Stimulated activated CD4-positive, alpha-beta T cell treated with anti-CD3 and anti-CD28 coated beads, TNF-alpha, amount 100 ng/mL, for 1 hour (primary cell): ENCODE measurements at places on chromosomes 2 and 18.

GRCh38 chr18:43744960-43745745 is 467.9 kb upstream of the SYT4 start:
- no peak for DNase-seq

DNA sequence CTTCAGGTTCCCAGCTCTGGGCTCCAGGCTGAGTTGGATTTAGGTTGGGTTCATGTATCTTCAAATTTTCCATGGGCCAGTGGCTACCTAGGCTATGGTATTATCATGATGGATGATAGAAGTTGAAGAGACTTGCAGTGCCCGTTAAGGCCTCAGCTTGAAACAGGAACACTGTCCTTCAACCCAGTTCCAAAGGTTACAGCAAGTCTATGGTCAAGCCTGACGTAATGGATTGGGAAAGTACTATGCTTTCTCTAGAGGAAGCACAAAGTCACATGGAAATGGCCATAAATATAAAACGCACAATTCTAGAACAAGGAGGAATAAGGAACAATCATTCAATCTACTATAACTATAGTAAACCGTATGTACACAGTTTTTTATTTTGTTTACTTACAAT is 593.2 kb downstream of the ZEB2 start:
- DNase-seq = no peak

DNA sequence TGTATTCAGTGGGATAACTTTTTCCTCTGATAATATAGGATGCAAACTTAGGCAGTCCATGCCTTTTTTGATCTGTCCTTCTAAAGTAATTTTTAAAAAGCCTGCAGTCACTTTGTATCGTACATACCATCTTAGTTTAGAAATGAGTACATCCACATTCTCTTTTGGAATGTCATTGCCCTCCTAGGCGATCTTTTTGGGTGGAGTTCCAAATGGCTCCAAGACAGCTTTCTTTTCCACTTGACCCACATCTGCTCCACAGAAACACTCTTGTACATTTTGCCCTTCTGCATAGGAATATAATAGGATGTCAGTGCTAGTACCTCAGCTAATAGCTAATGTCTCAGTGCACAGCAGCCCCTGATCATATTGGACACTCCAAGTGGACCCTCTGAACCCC is 21.8 kb upstream of the HTR2B start:
- DNase-seq = no peak

DNA sequence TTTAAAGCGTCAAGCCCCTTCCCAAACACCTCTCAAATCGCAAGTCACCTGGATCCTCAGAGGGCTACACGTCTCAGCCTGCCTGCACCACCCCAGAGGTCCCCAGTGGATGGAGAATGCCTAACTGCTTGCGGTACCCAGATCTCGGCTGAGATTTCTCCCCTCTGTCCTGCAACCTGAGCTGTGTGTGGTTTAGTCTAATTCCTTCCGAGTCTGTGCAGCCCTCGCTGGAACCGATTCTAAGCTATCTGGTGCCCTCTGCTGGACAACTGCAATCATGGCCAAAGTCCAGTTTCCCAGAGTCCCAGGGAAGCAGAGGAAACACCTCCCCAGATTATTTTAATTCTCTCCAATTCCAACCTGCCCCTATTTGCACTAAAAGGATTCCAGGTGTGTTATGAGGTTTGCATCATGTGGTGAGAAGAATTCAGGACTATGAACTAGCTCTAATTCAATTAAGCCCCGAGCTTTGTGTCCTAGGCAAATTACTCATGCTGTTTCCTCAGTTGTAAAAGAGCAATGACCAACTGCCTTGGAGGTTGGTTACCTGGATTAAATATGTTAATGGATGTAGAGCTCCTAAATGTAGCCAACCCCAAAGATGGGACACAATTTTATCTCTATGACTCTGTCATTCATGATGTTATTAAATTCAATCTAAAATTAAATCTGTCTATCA is 276.1 kb upstream of the NCKAP5 start:
- peak; percentile 11 for DNase-seq

DNA sequence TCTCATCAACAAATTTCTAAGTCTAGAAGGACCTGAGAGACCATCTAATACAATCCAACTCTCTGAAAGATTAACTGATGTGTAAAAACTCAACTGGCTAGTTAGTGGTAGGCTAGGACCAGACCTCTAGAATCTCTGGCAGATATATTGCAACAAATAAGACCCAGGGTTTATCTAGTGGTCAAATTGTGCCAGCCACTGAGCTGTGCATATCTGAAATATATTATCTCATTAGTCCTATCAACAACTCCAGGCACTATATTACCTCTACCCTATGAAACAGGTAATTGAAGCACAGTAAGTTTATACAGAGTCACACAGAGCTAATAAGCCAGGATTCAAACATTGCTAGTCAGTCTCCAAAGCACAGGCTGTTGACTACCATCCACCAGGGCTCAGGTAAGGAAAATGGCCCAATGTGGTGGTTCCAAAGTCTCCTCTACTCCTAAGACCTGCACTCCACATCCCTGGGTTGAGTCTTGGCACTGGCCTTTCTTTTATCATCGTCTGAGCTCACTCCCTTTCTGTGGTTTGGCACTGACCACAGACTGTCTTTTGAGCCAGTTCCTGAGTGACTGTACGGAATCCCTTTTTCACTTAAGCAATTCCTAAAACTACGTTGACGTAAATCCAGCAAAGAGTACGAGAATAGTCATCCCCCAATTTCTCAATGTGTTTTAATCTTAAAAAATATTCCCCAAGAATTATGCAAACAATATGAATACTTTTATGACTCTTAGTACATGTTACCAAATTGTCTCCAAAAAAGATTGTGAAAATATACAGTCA is 11.9 kb upstream of the PID1 start:
- no peak for DNase-seq

DNA sequence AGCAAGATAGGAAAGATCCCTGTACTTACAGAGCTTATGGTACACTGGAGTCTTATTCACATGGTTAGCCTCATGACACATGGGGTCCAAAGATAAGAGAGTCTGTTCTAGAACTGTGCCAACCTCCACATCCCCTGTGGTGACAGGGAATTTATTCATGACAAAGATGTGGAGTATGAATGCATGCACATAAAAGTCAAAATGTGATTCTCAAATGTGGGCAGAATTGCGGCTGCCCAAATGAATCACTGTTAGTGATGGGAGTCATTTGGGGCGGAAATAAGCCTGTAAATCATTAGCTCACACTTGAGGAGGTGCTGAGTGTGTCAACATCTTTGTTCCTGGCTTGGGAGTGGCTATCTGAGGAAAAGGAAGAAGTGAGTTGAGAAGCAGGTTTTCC is 560.6 kb downstream of the SLC4A3 start:
- DNase-seq = no peak

- no peak for DNase-seq
Measured at GRCh38 chr2:232076272-232076671, 114.8 kb downstream of the DIS3L2 start.

- DNase-seq = no peak
Measured at GRCh38 chr2:190583507-190584337, 49.2 kb upstream of the NEMP2 start.

- DNase-seq = no peak
Measured at GRCh38 chr2:183034806-183035205, 3.5 kb downstream of the NCKAP1 start.

DNA sequence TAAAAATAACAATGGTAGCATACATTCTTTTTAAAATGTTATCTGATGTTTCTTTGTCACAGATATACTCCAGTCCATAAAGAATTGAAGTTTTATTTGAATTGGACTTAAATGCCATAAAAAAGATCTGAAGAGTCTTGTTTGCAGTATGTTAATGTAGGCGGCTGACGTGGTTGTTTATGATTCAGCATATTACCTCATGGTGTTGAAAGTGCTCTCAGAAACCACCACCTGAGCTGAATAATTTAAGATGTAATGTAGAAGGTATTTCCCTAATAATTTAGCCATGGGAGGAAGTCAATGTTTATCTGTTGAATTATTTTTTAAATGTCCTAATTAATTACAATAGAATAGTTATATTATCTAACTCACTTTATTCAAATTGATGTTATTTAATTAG is 58.6 kb upstream of the CHN1 start:
- DNase-seq = no peak

DNA sequence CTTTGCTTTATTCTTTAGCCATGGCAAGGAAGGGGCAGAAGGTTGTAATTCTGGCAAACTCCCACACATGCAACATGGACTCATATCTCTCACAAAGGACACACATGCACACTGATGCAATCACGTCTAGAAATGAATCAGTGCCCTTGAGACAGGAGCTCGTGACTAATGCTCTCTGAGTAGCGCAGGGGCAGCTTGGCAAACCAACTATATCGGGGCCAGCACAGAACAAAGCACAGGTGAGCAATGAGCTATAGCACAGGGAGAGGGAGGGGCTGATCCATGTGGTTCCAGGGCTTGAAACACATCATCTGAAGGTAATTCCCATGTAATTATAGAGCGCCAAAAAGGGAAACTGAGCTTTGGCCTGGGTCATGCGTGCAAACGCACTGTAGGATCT is 165.2 kb upstream of the KLF7 start:
- no peak for DNase-seq

- no peak for DNase-seq
Measured at GRCh38 chr2:101534149-101534611, 59.3 kb upstream of the RFX8 start.

GRCh38 chr2:75416420-75417342 is 144.1 kb downstream of the EVA1A start:
- DNase-seq = no peak

DNA sequence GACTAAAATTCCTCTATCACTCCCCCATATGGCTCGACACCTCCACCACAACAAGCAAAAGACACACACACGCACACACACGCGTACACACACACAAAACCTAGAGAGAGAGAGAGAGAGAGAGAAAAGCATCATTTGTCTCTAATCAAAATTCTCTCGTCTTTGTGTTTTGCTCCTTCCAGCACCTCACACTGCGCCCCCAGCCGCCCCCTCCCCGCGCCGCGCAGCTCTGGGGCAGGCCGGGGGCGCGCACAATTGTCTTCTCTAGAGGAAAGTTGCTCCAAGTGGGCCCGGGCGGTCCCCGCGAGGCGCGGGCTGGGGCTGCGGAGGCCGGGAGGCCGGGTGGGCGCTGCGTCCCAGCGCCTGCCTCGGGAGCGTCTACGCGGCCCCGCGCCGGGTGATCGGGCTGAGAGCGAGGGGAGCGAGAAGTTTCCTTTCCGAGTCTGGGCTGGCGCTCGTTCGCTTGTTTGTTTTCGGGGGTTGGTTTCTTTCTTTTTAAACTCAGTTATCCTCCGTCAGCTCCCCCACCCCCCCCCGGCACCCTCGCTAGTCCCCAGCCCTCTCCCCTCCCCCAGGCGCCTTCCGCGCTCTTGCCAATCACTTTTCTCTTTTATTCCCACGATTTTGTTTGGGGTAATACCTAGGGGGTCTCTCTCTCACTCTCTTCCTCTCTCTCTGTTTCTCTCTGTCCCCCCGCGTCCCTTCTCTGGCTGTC is 4.1 kb downstream of the ZEB2 start:
- DNase-seq = no peak

- no peak for DNase-seq
Measured at GRCh38 chr2:171706152-171706803, 19.0 kb downstream of the DYNC1I2 start.

DNA sequence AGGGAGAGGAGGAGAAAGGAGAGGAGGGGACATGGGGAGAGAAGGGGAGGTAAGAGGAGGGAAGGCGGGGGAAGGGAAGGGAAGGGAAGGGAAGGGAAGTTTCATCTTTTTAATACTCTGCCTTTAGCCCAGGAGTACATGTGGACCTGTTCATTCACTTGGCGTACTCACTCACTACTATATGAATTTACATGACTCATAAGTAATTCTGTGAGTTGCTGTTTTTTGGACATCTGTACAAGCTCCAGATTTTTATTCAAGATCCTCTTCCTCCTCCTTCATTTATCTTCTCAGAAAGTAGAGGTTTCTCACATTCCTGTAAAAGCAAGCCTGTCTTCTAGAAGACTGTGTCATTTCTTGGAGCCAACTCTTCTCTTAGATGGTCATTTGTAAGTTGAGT is 84.6 kb downstream of the RDH14 start:
- DNase-seq = no peak

DNA sequence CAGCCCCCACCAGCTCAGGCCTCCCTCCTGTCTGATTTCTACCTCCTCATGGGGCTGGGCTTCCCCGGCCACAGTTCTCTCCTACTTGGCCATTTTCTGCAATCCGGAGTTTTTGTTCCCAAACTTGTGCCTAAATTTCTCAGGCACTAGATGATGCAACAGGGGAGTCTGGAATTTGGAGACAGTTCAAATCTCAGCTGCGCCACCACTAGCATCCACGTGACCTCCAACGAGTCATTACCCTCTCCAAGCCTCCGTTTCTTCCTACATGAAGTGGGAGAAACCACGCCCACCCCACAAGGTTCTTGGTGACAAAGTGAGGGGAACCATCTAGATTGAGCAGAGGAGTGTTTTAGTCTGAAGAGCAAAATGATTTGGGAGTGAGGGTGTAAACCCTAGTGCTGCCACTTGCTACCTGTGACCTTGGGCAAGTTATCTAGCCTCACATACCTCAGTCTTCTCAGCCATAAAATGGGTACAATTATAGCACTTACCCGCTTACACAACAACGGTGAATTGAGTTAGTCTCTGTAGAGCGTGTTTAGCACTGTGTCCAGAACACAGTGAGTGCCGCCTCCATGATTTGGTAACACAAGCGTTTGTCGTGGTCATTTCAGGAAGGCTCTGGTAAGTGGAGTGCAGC is 61.4 kb upstream of the ASAP2 start:
- DNase-seq = no peak

DNA sequence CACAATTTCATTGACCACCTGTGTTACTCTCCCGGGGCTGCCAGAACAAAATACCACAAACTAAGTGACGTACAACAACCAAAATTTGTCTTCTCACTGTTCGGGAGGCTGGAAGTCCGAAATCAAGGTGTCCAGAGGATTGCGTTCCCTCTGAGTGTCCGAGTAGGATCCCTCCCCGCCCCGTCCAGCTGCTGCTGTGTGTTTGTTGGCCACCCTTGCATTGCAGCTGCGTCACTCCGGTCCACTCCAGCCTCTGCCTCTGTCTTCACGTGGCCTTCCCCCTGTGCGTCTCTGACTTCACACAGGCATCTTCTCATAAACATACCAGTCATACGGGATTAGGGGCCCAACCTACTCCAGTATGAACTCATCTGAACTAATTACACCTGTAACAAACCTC is 251.8 kb upstream of the SMIM21 start:
- no peak for DNase-seq

- no peak for DNase-seq
Measured at GRCh38 chr18:31598021-31598805, 6.5 kb downstream of the TTR start.

DNA sequence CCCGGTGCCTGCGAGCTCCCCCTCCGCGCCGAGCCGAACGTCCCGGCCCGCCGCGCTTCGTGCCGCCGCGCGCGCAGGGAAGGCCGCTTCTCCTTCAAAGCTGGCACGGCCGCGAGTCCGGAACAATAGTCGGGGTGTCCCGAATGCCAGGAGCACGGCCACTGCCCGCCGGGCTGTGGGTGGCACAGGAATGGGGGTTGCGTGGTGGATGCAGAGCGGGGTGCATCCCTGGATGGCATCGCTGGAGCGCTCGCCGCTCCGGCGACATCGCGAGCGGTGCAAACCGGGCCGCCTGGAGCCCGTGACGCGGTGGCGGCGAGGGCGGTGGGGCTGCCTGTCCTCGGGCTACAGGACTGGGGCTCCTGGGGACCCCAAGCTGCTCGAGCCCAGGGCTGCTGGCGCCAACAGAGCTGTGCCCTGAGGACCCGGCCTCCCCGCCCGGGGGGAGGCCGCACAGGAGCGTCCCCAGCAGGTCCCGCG is 1.1 kb upstream of the SATB2 start:
- no peak for DNase-seq

- DNase-seq = no peak
Measured at GRCh38 chr18:52401236-52401635, 61.2 kb downstream of the DCC start.
